Kidney (tissue), 22 donors: ENCODE measurements at places on chromosomes 13 and 19. TPM values are rescaled to one million over a fixed set of nuclear protein-coding genes. Genes with fewer than 3 reads are reported as not detected.

Gene NAPSA
- 217 TPM for total RNA-seq

Gene SYDE1
- 26.9 TPM for total RNA-seq

Gene MLLT1
- total RNA-seq = 53.2 TPM

Gene THAP8
- 3.7 TPM for total RNA-seq

- DNase-seq = no peak
Observed at GRCh38 chr13:24627946-24628345, 52.3 kb upstream of the ATP12A start.

GRCh38 chr19:12913011-12913561, 6.0 kb downstream of the SYCE2 start:
- DNase-seq = peak; percentile 75
